ENCODE measurements at places on chromosomes 11 and 22.

DNA sequence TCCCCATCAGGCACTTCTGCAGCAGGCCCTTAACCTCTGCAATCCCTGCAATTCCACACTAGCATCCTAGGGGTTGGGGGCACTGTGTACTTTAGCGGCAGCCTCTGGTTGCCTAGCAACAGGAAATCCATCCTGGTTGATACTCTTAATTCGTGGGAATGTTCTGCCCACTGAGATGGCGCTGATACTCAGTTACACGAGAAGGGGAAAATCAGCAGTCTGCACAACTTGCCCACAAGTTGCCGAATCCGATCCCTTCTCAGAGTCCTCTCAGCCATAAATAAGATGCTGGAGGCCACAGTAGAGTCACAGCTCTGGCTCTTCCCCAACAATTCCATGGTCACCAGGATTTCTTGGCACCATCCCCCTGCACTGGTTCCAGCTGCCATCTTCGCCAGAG, 57.6 kb upstream of the CRYBB3 start:
- DNase-seq = no peak

- no peak for DNase-seq
Measured at GRCh38 chr22:45628515-45628914, 43.1 kb upstream of the ATXN10 start.

DNA sequence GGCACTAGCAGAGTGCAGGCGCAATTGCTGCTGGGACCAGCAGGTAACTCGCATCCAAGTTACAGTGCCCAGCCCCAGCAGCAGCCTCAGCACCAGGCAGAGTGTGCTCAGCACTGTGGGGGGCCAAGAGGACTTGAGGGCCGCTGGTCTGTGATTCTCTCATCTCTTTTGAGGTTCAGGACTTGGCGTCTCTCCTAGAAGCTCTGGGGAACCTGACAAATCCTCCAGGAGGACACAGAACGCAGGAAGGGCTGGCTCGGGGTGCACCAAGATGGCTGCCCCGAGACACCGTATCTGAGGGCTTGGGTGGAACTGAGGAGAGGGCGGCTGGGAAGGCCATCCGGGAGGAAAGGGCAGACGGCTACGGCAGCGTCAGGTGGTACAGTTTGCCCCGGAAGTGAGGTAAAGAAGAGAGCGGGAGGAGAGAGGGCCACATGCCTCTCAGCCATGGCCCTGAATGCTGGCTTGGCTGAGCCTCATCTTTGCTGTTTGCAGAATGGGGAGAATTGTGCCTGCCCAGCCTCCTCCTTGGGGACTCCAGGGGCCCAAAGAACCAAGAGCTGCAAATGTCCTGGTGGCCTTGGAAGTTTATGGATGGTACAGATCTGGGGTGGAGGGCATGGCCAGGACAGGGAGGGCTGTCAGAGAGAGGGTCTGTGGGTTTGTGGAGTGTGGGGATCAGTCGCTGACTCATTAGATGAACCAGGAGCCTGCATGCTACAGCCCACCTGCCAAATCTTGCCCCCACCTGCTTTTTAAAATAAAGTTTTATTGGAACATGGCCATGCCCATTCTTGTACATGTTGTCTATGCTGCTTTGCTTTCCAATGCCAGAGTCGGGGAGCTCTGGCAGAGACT, 78.0 kb downstream of the MYEOV start:
- DNase-seq = no peak

DNA sequence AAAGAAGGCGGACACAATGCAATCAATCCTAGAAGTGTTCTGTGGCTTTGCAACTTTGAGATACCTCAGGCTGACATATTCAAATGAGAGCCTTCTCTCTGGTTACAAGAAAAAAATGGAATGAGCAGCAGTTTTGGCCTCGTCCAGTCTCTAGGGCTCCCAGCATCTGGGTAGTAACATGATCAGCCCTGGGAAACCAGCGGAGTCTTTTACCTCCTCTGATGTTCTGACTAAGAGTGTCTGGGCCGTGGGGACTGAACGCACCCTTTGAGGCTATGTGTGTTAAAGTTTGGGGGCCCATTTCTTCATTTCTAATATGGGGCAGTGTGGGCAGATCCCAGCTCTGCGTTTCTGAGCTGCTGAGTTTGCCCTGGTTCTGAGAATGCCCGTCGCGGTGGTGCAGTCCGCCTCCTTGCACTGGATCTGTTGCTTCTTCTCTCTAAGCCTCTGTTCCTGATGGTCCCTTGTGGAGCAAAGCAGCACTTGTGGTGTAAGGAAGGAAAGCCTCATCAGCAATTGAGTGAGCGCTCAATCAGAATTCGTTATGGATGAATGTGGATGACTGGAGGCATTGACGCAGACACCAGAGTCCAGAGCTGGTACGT, 8.1 kb downstream of the PARVB start:
- no peak for DNase-seq

DNA sequence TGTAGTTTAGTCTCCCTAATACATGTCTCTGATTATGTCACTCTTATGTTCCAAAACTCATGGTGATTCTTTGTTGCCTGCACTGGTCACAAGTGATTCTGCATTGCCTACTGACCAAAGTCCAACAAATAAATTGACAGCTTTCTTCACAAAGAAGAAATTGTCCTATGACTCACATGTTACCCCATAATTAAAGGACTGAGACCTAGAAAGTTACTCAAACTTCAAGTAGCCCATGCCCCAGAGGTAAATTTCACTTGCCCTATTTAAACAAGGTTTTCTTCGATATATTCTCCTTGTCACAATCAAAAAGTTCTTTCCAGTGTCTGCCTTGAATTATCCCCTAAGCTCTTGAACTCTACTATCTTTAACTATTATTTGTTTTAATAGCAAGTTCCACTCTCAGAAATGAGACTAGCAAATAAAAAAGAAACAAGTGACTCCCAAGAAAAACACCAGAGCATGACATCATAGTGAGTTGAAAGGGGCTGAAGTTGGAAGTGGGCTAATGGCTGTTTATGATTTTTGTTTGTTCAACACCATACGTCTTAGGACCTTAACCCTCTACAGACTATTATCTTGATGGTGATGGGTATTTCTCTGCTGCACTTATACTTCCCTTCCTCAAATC, 94.5 kb upstream of the BLID start:
- no peak for DNase-seq

Measured in HS-5 (cell line).